ENCODE measurements at places on chromosomes 13 and 19.
A peak's percentile ranks its signal among the peaks of the same experiment; 100 is the strongest.

- DNase-seq = no peak
Measured at GRCh38 chr19:2039959-2040646, 10.9 kb downstream of the MKNK2 start.

DNA sequence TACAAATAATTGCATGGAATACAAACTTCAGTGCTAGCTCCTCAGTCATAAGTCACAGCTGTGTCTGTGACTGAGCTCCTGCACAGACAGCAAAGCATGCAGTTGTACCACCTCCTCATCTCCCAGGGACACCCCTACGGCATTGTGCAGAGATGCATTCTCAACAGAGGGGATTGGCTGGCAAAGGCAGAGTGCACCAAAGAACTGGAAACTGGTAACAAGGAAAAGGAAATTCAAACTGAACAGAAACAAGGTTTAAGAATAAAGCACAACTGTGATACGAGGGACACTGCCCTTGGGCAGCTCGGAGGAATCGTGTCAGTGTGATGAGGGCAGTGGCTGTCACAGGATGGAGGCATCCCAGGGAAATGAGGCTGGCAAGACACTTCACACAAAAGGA lies 126.1 kb upstream of the SOX1 start:
- no peak for DNase-seq

DNA sequence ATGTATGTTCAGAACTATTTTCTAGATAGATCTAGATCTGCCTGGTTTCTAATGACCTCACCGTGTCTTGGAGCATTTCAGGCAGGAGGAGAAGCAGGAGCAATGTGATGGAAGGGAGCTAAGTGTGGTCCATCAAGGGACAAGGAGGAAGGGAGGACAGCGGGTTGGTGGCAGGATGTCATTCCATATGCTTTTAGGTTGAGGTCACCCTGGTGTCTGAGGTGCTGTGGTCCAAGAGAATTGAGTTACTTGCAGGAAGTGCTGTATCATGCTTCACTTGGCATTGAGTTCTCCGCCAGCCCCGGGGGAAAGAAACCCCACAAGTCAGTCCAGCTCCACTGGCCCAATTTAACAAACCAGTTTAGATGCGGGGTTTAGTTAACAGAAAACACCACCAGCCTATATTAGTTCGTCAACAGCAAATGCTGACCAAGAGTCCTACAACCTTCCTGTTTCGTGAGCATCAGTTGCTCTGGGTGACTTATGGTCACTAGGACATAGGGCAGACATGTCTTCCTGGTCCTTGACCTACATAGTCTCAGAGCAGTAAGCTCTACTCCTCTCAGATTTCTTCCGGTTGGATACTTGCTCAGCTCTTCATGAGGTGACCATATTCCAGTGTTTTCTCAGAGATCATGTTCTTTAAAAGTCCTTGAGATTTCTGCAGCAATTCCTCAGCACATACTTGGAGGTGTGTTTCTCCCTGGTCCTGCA lies 79.4 kb downstream of the MBNL2 start:
- no peak for DNase-seq

GRCh38 chr19:14054721-14055120 lies 7.2 kb downstream of the PALM3 start:
- DNase-seq = no peak

DNA sequence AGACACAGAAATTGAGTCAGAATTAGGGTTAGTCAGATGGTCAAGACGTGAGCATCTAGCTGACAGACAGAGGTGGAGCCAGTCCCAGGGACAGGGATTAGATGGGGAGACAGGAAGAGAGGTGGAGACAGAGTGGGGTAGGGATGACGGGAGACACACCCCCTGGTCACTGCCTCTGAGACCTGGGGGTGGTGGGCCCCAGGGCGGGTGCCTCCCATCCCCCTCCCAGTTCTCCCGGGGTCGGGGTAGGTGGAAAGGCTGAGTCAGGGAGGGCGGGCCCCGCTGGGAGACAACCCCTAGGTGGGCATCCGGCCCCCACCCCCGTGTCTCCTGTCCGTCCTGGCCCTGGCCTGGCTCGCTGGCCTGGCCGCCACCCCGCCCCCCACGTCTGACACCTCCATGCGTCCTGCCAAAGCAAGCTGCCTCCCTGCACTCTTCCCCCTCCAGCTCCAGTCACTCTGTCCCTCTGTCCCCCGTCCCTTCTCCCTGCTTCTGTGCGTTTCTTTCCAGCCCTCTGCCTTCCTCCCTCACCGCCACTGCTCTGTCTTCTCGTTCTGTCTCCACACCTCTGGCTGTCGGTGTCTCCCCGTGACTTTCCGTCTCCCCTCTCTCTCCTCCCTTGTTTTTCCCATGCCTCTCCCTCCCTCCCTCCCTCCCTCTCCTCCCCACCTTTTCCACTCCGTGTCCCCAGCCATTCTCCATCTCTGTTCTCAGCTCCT lies 15.1 kb downstream of the CCDC97 start:
- peak; percentile 29 for DNase-seq

DNA sequence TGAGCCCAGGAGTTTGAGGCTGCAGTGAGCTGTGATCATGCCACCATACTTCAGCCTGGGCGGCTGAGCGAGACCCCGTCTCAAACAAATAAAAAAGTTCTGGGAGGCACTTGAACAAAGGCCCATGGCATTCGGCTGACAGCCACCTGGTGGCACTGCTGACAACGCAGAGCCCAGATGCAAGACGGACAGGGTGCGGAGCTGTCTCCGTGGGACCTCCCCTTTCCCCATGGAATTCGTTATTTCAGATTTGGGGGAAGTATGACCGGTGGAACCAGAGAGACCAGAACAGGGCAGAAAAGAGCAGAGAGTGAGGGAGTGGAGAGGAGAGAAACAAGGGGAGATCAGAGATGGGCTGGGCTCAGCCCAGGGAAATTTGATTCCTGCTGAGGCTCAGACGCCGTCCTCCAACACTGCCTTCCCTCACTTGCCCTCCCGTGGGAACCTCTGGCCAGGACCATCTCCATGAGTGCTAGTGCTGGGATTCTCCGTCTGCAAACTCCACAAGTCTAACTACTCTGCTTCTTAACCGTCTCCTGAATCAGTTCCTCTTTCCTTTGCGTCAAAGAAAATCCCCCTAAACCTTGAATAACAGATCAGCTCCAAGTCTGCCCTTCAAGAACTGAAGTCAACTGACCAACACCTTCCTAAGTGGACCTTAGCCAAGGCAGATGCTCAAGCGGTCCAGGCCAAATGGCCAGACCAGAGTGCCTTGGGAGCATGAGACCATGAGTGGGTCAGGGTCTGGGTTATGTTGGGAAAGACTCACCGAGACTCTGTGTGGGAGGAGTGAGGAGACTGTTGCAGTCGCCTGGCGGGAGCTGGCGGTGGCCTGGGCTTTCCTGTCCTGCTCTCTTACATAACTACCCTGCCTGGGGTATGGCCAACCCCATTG lies 11.9 kb upstream of the ATF5 start:
- DNase-seq = no peak

GRCh38 chr13:37094099-37094498 lies 11.4 kb downstream of the CSNK1A1L start:
- no peak for DNase-seq
